ENCODE measurements at places on chromosomes 3 and 15.

DNA sequence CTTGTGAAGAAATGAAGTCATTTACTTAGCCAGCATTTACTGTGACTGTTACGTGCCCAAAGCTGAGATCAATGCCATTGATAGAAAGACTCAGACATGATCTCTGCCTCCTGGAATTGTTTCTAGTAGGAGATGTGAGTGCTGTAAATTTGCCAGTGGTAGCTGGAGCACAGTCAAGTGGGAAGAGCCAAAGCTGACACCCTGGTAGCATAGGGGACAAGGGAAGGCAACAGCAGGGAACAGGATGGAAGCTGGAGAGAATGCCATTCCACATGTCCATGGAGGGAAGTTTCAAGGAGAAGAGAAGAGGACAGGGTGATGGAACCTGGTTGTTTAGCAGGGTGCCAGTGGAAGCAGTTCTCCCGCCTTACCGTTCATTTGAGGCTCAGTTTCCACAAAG, 64.0 kb downstream of the TCAIM start:
- DNase-seq, result no peak

- DNase-seq, result no peak
These were observed 55.8 kb downstream of the POLR2M start for GRCh38 chr15:57762302-57762701.

DNA sequence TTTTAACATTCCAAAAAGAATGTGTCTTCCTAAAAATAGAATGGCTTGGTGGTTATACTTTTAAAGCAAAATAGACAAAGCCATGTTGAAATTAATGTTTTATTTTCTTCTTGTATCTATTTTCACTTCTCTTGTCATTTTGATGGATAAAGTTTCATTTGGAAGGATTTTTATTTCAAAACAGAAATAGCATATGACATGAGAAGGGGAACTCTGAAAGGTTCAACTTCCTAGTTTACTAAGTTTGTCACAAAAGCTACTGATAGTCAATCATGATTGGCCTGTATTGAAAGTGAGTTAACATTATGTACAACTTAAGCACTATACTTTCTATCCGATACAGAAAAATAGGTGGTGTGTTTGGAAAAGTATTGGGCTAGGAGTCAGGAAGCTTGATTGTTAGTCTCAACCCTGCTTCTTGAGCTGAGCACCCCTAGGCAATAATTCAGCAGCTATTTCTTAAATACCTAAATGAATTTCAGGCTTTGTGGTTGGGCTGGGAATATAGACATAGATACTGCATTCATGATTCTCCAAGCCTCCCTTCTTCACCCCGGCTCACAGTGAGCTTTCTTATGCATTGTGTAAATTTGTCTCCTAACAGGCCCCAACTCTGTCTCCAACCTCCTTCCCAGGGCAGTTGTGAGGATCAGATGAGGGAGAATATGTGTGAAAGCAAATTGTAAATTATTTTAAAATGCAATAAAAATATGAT, 46.9 kb upstream of the CSPG4 start:
- DNase-seq, result no peak

DNA sequence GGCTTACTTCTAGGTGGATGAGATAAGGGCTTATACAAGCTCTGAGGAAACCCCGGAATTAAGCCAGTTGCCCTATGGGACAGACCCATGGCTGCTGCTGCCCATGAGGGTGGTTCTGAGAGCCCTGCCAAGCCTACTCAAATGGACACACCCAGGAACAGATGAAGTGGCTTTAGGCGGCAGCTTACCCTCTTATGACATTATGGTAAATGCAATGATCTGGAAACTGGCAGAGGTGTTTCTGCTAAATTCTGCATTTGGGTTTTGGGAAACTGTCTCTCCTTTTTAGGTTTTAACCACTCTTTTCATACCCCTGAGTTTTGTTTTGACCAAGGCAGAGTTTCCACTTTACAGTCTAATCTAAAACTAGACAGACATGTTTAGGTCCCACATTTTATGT, 9.0 kb upstream of the ZBED2 start:
- no peak for DNase-seq

- no peak for DNase-seq
These were observed 124.3 kb downstream of the TIGIT start for GRCh38 chr3:114418107-114418506.

DNA sequence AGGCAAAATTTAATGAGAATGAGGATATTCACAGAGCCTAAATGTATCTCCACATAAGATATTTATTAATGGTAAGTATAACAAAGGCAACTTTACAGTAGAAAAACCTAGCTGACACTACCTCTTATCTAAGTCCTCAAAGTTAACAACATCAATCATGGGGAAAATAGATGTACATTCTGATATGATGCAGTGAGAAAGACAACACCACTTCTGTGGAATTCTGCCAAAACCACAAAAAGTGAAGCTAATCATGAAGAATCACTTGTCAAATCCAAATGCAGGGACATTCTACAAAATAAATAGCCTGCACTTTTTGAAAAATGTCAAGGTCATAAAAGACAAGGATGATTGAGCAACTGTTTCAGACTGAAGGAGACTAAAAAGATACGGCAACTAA, 27.5 kb upstream of the EOMES start:
- no peak for DNase-seq

- DNase-seq, result no peak
These were observed 3.0 kb downstream of the RPL32 start for GRCh38 chr3:12838179-12838965.

DNA sequence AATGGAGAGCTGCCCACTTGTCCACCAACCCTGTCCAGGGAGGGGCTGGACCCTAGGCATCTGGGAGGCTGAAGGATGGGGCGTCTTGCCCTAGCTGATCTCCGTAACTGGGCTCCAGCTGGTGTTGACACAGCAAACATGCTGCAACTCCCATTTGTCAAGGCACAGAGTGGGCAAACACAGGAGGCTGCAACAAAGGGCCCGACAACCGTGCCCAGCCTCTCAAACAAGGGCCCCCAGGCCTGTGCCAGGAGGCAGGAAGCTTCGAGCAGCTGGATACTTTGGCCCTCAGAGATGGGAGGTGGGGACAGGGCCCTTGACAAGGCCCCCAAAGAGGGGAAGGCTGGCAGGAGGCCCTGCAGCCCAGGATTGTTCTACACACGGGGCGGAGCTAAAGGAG, 64.2 kb upstream of the TMEM115 start:
- DNase-seq, result no peak

DNA sequence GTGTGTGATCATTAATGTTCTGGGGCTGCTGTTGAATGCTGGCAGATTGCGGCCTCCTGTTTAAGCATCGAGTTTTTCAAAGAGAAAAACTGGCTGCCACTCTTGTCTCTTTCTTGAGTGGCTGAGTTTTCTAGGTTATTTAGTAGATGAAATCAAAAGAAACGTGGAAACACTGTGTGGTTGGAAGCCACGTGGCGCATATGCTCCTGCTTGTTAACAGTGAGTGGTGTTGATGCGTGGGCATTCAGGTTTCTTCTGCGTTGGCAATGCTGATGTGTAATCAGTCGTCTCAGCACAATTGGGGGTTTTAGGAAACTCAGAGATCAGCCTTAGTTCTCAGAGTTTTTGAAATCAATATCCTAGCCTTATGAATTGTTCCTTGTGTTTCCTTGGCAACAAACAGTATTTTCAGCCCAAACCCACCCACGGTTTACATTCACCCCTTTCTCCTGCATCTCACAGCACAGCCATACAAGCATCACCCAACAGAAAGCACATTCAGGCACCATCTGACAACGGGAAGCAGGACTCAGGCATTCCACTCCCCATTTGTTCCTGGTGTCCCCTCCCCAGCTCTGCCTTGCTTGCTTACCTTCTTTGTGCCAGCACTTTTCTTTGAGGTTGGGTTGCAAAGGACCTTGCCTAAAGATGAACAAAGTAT, 74.7 kb downstream of the SEC22A start:
- DNase-seq, result no peak

DNA sequence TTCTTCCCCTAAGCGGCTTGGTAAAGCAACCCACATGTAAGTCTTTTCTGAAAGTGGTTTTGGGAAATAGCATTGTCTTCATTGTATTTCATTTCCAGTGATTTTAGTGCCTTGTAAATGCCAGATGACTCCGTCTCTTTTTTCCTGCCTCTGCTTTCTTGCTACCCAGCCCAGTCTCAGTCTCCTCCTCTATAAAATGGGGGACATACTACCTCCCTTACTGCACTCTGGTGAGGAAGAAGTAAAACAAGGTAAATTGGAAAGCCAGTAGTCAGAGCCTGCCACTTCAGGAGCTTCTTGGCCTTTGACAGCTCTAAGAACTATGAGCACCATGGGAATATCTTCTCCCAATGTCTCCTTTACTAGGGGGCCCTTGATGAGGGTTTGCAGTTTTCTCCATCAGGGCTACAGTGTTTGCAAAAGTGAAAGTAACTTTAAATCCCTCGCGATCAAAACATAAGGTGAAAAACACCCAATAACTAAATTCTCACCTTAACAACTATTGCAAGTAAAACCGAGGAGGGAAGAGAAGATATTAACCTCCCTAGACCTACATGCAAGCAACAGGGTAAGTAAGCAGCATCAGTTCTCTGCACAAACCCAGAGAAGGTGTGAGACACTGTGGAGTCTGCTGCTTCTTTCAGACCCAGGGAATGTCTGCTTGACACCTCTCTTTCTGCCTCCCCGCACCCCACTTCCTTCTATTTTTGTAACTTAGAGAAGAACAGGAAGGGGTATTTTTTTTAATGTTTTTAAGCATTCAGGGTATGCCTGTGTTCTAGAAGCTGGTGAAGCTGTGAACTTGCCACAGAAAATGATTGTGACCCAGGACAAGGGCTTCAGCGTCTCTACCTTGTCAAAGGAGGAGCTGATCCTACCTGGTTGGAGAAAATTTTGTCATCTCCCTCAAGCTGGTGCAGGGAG, 159.1 kb upstream of the EOMES start:
- no peak for DNase-seq

- no peak for DNase-seq
These were observed 18.4 kb downstream of the SENP5 start for GRCh38 chr3:196886144-196886543.

- peak; percentile 47 for DNase-seq
These were observed 2.5 kb downstream of the NBEAL2 start for GRCh38 chr3:46981932-46982471.

GRCh38 chr15:100108346-100108745, 233.4 kb downstream of the ADAMTS17 start:
- DNase-seq, result no peak

DNA sequence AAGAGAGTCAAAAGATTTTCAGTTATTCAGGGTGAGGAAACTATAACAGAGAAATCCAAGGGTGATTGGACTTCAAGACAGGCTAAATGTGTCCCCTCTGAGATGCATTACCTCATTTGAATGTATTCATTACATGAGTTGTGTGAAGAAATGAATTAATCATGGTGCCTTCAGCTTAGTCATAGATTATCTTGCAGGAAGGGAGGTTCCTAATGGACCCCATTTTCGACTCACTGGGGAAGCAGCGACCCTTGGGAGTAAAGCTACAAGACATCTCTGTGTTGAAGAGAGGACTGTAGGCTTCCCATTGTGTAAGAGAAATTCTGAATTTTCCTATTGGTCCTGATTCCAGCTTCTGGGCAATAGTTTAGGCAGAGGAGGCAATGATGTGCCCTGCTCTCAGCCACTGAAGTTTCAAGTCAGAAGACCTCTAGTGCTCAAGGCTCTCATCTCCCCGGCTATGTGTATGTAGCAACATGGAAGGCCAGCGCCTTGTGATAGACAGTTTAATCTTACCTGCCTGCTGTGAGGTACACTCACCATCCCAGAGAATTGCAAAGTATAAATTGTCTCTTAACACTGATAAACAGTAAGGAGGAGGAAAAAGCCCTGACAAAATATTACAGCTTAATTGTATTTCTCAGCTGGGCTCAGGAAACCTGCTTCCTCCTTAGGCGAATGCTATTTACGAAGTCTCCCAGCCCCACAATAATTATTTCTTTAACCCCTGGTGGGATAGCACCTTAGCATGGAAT, 133.8 kb downstream of the PDCD6IP start:
- DNase-seq, result no peak

DNA sequence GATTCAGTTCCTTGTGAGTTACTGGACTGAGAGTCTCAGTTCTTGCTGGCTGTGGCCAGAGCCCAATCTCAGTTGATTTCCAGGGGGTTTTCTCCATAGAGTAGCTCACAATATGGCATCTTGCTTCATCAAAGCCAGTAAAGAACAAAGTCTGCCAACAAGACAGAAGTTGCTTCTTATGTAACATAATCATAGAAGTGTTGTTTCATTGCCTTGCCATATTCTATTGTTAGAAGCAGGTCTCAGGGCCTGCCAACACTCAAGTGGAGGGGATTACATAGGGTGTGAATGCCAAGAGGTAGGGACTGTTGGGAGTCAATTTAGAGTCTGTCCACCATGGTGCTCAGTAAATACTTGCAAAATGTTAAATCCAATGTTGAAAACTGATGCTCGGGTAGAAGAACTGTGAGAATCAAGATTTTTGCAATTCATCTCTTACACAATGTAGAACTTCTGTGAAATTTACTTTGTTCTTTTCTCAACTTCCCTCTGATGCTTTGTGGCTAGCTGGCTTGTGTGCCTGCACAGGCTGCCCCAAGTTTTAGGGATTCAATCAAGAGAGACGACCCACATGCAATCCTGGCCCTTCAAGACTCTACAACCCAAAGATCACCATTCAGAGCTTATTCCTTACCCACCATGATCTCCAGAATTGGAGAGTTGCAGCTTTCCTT, 13.3 kb upstream of the PXYLP1 start:
- DNase-seq, result no peak

- DNase-seq, result no peak
These were observed 11.8 kb upstream of the UACA start for GRCh38 chr15:70775160-70775559.

GRCh38 chr15:44719293-44719999, 8.1 kb downstream of the B2M start:
- no peak for DNase-seq

DNA sequence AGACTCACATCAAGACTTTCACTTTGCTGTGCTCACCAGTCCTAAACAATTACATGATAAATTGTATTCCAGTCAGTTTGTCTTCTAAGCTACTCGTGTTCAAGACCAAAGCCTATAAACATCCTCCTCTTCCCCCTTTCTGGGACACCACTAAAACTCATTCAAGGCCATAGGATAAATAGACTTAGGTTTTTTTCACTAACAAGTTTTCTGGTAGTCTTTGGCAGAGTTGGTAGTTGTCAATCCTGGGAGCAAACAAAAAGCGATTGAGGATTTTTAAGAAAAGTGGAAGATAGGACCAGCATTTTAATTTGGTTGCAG, 114.9 kb downstream of the TGFBR2 start:
- no peak for DNase-seq

GRCh38 chr3:45595364-45596195, 1.0 kb downstream of the LIMD1 start:
- peak; percentile 65 for DNase-seq

DNA sequence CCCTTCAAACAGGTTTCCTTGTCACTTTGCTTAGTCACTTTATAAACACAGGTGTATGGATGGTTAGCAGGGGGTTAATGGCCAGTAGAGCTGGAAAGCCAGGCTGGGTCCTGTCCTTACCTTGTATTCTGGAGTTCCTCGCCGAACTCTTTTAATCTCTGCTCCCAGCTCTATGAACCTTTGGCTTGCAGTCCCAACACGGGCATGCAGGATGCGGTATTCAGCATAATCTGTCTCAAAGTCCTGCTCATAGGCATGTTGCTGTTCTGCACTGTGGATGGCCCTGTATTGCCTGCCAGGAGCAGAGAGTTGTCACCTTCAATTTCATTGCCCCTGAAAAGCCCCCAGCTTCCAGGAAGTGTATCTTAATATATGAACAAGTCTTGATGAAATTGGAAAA, 2.7 kb downstream of the ELL3 start:
- no peak for DNase-seq

GRCh38 chr15:92069308-92070250, 216.1 kb downstream of the SLCO3A1 start:
- DNase-seq, result peak; percentile 38

GRCh38 chr15:39889601-39890000, 30.5 kb downstream of the GPR176 start:
- no peak for DNase-seq

- no peak for DNase-seq
These were observed 24.8 kb upstream of the VGLL4 start for GRCh38 chr3:11668243-11669235.
